ENCODE measurements at places on chromosomes 2 and 18.

GRCh38 chr2:25551316-25551715 lies 122.1 kb downstream of the DTNB start:
- DNase-seq: no peak

DNA sequence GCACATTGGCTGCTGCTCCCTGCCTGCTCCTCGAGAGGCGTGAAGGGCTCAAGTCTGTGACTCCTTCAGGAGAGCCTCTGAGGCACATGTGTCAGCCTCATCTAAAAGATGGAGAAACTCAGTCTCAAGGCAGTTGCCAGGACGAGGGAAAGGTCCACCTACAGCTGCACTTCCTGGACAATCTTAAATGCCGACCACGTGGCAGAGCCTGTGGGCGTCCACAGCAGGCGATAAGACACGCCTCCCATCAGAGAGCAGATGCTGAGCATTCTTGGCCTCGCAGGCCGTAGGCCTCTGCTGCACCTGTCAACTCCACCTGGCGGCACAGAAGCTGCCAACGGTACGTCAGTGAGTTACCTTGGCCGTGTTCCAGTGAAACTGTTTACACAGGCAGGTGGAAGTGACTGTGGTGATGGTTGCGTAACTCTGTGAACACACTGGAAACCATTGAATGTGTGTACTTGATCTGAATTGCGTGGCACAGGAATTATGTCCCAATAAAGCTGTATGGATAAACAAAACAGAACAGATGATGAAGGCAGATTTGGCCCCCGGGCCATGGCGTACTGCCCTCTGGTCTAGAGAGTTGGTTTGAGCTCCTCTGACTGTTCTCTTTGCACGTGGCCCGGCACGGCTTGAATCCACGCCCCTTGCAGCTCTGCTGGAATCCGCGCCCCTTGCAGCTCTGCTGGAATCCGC lies 114.5 kb downstream of the RNF144A start:
- DNase-seq: no peak

GRCh38 chr2:10300328-10300920 lies 2.3 kb upstream of the HPCAL1 start:
- DNase-seq: no peak

GRCh38 chr18:75241705-75242104 lies 31.1 kb downstream of the TSHZ1 start:
- DNase-seq: no peak

DNA sequence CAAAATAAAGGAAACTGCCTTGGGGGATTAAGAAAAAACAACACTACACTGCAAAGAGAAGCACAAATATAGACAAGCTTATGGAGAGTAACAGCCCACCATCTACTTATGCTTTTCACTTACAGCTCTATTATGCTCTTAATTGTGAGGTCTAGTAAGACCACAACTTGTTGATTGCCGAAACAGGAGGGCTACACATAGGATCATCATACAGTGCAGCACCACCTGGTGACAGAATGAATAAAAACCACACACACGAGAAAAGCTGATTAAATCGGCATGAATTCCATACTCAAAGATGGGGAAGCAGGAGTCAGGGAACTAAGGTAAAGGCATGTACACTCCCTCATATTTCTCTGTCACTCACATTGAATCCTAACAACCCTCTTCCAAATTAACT lies 259.2 kb downstream of the IKZF2 start:
- DNase-seq: peak; percentile 48

Data from AG10803 (cell line).